Activated T-cell treated with anti-CD3 and anti-CD28 coated beads for 4 hours (primary cell): ENCODE measurements at places on chromosomes 1 and 21.

DNA sequence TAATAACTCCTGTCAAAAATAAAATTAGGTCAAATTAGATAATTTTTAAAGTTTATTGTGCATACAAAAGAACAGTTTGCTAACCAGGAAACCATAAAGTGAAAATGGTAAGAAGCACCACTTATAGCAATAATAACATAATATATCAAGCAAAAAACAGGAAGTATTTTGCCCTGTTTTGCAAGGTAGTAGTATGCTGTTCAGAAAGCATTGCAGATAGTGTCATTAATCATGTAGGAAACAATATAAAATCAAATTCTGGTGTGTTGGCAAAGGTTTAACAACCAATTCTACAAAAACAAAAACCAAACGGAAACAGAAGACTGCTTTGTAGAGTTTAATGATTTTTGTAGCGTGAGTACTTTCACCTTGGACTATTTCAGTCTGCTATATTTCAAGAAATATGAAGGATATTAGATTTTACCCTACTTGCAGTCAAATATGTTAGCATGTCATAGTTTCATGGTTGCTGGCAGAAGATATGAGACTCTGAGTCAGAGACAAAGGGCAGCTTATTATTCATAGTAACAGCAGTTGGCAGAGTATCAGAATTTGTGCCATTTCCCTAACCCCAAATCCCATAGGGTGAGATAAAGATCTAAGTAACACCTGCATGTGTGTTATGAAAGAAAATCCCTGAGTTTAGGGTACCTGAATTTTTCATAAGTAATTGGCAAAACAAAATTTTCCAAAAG lies 729.0 kb upstream of the BRINP3 start:
- DNase-seq, result no peak

GRCh38 chr1:48206371-48206770 lies 16.1 kb upstream of the SLC5A9 start:
- DNase-seq, result no peak

DNA sequence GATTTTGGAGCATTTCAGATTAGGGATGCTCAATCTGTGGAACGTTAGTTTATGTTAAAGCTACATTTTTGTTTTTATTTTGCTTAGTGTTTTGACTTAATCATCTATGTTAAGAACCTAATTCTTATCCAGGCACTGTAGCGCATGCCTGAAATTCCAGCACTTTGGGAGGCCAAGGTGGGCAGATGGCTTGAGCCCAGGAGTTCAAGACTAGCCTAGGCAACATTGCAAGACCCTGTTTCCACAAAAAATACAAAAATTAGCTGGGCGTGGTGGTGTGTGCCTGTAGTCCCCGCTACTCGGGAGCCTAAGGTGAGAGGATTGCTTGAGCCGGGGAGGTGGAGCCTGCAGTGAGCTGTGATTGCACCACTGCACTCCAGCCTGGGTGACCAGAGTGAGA lies 23.4 kb downstream of the FNBP1L start:
- DNase-seq, result no peak

- no peak for DNase-seq
Measured at GRCh38 chr1:18069903-18070302, 37.7 kb upstream of the IGSF21 start.

DNA sequence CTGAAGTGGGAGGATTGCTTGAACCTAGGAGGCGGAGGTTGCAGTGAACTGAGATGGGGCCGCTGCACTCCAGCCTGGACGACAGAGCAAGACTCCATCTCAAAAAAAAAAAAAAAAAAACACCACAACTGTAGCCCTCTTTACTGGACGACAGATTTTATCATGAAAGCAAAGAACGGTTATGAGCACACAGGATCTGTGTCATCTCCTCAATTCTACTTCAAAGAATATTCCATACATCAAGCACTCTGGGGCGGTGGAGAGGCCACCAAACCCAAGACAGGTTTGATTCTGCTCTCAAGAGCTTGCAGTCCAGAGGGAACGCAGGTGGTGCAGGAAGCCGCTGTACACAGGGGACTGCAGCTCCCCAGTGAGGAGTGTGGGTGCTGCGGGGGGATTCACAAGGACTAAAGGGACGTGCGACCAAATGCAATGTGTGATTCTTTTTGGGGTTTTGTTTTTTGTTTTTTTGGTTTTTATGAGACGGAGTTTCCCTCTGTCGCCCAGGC lies 110.1 kb downstream of the SPSB1 start:
- no peak for DNase-seq

GRCh38 chr1:23824711-23825075 lies 536 bp downstream of the HMGCL start:
- DNase-seq, result no peak
